HTR-8/SVneo (cell line): ENCODE measurements at places on chromosomes 13 and 19.

DNA sequence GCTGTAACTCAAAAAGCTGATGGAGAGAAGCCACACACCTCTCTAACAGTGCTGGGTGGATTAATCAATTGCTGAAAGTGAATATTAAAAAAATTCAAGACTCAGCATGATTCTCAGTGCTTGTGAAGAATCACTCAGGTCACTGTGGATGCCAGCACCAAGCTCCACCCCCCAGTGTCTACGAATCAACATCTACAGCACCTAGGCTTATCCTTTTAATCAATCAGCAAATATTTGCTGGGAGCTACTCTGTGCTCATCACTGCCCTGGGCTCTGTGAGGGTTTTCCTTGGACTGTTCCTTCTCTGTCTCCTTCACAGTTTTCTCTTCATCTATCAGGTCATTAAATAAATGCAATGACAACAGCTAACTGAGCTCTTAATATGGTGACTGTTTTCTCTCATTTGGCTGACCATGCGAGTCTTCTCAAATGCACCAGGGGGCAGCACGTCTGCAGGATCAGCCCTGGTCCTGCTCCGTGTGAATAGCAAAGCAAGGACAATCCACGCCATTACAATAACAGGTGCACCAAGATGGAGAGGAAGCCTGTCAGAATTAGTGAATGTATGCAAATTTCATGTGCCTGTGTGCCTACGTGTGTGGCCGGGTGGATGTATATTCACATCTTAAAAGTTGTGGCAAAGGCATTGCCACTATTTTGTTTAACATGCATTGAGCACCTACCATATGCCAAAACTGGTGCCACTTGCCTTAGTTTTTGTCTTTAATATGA, 14.6 kb upstream of the C13orf42 start:
- DNase-seq = peak; percentile 42

- DNase-seq = no peak
Observed at GRCh38 chr13:39946769-39947168, 291.3 kb downstream of the COG6 start.

DNA sequence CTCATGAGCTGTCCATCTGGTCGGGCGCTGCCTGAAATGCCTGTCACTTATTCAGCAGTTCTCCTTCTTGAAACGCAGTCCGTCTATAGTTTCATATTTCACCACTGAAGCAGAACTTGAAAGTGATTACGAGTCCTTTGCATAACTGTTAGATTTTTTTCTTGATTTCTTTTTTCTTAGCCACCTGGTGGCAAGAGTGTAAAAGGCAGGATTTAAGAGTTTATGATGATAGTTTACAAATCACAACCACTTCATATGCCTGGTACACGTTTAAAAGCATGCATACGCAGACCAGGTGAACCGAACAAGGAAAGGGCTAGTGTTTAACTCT, 45.8 kb downstream of the GGACT start:
- DNase-seq = peak; percentile 39

GRCh38 chr19:42244347-42245220, 2.2 kb upstream of the GSK3A start:
- peak; percentile 88 for DNase-seq

GRCh38 chr13:27183561-27184147, 12.0 kb upstream of the USP12 start:
- no peak for DNase-seq

GRCh38 chr13:43348397-43348796, 325.0 kb downstream of the DNAJC15 start:
- DNase-seq = no peak

- DNase-seq = no peak
Observed at GRCh38 chr19:34306213-34306661, 51.9 kb downstream of the GARRE1 start.

DNA sequence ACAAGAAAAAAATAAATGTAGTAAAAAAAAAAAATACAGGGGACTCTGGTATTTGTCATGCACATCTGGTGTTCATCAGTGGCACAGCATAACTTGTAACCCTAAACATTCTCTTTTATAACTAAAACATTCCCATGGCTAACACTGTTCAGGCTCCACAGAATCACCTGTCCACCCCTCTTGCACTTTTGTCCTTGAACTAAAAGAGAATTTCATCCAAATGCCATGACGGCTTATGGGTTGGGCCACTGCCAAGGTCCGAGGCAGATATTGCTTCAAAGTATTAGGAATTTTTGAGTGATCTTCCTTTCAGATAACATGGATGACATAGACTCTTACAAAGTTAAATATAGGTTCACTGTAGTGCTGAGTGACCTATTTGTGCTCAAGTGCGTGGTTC, 25.7 kb upstream of the SERP2 start:
- no peak for DNase-seq

DNA sequence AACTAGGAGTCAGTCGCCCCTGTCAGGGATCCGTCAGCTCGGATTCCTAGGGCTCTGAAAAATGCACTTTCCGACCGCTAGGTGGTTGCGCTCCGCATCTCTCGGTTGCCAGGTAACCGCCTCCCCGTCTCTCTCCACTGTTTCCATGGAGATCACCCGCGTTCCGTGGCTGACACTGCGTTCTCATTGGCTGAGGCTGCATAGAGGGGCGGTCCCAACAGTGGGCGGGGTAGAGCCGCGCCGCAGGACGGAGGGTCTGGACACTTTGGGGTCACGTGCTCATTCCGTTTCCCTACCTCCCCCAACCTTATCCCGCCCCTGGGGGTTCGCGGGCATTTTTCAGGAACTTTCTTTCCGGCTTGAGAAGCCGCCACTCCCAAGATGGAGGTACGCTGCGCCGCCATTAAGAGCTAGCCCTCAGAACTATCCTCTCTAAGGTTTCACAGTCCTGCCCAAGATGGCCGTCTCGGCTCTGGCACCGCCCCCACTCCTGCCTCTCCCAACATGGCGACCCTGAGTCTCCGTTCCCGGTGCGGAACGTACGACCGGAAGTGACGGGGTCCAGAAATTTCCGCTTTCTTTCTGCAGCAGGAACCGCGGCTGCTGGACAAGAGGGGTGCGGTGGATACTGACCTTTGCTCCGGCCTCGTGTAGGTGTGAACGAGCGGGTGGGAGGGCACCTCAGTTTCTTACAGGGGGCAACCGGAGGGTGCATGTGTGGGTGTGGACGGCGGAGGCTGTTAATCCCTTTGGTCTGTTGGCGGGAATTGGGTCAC, at the start of the genes ODAD3 and PRKCSH:
Gene ODAD3, minus strand, starts transcription at position 65 of the 776 bp plus-strand sequence. CDS start 105 bp downstream, outside the sequence.
Gene PRKCSH, plus strand, starts transcription at position 579 of the 776 bp plus-strand sequence. CDS start 483 bp downstream, outside the sequence.
- DNase-seq = peak; percentile 99

DNA sequence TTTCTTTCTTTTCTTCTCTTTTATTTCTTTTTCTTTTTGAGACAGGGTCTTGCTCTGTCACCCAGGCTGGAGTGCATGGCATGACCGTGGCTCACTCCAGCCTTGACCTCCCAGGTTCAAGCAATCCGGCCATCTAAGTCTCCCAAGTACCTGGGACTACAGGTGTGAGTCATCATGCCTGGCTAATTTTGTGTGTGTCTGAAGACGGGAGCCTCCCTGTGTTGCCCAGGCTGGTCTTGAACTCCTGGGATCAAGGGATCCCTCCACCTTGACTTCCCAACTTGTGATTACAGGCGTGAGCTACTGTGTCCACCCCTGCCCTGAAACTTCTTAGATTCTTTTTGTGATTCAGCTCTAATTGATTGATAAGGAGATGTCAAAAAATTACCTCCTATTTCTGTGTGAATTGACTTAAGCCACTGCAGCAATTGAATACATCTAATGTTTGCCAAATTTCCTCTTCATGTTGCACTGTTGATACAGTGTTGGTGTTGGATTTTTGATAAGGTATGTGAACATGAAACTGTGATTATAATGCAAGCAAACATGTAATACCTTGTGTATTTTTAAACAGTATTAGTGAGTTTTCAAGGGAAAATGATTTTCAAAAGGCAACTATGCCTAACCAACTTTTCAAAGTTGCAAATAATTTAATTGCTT, 22.6 kb downstream of the KLF5 start:
- DNase-seq = no peak

DNA sequence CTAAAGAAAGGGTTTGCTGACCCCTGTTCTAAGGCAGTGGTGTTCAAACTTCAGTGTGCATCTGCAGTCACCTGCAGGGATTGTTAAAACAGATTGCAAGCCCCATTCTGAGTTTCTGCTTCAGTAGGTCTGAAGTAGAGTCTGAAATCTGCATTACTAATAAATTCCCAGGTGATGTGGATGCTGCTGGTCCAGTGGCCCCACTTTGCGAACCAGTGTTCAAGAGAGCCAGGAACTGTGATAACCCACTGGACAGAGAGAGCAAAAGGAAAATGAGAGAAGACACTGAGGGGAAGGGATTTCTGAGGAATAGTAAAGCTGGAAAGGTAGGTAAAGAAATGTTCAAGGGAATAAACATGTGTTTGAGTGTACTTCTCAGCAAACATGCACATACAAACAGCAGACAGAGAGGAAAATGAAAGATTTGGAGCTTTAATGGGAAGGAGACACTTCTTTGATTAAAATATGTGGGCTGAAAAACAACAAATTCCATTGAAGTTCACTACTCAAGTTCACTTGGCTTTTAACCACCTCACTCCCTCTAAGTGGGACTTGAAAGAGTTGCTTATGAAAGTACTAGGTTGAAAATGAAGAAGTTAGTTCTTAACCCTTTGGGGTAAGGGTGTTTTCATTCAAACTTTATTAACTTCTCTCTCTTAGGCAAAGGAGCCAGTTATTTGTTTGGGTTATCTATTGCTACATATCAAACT, 26.4 kb upstream of the FAM216B start:
- DNase-seq = no peak

DNA sequence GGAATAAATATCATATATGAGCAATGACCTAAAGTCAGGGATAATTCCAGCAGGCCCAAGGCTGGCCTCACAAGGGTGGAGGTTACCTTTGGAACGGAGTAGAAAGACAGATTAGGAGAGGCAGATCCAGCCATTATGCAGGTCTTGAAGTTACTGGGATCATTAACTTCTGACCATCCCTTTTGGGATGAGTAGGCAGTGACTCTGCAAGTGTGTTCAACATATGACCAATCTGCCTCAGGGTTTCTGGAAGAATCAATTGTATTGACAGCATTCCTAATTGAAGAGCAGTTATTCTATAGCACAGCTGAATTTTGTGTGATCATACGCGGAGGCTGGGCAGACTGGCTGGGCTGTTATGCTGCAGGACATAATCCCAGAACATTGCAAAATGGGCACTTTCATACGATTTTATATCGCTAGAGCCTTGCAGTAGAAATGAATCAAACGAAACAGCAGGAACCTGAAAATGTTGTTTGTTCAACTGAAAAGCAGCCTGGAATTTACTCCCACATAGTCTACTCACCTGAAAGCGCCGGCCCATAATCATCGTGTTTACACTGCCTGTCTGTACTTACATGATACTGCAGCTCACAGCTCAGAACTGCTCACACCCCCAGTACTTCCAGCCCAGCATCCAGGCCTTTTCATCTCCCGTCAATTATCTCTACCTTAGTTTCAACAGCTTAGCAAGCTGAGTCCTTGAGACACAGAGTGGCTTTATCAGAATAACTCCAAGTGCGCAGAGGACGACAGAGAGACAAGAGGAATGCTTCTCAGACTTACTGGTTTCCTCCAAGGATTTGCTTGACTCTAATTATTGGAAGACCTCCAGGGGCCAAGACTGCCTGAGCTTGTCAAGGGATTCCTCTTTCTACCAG, 556.1 kb downstream of the EFNB2 start:
- no peak for DNase-seq

- DNase-seq = peak; percentile 74
Observed at GRCh38 chr19:38079926-38080380, 144.1 kb downstream of the DPF1 start.
